ENCODE measurements at places on chromosomes 6 and 20.

DNA sequence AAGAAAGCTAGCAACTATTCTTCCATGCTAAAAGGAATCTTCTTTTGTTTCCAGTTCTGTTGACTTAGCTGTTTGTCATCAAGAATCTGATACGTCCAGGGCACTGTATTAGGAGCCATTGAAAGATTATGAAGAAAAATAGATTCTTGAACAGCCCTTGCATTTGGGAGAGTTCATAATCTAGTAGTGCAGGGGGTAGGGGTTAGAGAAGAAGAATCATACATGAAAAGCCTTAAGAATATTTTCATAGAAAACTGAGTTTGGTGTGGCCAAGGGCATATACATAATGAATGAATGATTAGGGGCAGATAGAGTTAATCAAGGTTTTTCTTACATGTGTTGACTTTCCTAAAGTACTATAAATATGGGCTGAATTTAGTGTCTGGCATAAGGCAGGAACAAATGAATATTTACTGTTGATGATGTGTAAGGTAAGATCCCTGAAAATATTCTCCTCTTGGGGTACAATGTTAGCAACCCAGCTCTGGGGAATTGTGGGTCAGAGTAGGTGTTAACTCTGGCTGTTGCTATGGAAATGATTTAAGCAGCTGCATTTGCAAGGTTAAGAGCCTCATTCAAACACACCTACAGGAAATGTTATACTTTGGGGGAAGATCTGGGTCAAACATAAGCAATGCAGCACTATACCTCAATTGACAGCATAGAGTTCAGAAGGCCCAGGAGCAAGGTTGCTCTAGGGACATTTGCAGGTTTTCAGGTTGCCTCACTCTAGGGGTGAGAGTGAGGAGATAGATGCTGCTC lies 667.3 kb upstream of the CITED2 start:
- peak; percentile 51 for DNase-seq

- no peak for DNase-seq
Observed at GRCh38 chr6:42704251-42704936, 18.0 kb downstream of the PRPH2 start.

DNA sequence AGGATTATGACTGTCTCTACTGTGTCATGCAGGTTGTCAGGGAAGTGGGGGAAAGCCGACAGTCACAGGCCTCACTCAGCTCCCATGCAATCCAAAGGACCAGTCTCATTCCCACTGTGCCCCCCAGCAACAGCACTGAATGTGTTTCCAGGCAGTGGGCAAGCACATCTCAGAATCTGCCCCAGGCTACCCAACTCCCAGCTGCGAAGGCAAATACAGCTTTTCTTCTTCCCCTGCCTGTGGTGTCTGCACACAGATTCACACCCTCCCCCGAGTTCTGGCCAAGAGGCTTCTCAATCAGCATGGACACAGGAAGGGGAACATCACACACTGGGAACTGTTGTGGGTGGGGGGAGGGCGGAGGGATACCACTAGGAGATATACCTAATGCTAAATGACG lies 75.3 kb downstream of the SNAP91 start:
- peak; percentile 61 for DNase-seq

- no peak for DNase-seq
Observed at GRCh38 chr20:13229538-13229937, 8.5 kb downstream of the ISM1 start.

DNA sequence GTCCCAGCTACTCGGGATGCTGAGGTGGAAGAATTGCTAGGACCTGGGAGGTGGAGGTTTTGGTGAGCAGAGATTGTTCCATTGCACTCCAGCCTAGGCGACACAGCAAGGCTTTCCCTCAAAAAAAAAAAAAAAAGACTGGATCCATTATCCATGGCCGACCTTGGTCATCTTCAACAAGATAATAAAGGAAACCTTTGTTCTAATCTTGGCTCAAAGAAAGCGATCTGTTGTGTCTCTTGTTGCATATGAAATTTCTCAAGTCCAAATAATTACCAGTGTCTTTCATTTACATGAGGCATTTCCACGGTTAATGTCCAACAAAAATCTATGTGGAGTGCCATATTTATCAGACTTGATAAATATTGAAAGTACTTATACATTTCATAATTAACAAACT lies 23.7 kb upstream of the KIF16B start:
- DNase-seq: no peak

- peak; percentile 17 for DNase-seq
Observed at GRCh38 chr20:31693987-31694661, 28.5 kb downstream of the BCL2L1 start.

GRCh38 chr6:7974938-7975763 lies 64.6 kb upstream of the TXNDC5 start:
- no peak for DNase-seq

GRCh38 chr20:55175081-55175480 lies 699.7 kb downstream of the DOK5 start:
- no peak for DNase-seq

DNA sequence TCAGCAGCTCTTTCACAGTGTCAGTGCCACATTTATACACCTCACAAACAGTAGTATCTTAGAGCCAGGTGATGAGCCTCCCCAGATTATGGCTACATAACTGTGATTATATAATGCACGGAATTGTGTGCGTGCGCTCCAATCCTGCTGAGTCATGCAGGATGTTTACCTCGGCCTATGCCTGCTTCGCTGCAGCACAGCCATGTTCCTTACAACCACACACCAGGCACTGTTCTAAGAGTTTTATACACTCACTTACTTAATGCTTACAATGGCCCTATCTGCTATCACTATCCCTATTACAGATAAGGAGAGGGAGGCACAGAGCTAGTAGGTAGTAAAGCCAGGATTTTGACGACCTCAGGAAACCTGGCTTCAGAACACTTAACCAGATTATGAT lies 7.3 kb downstream of the ZKSCAN3 start:
- no peak for DNase-seq

DNA sequence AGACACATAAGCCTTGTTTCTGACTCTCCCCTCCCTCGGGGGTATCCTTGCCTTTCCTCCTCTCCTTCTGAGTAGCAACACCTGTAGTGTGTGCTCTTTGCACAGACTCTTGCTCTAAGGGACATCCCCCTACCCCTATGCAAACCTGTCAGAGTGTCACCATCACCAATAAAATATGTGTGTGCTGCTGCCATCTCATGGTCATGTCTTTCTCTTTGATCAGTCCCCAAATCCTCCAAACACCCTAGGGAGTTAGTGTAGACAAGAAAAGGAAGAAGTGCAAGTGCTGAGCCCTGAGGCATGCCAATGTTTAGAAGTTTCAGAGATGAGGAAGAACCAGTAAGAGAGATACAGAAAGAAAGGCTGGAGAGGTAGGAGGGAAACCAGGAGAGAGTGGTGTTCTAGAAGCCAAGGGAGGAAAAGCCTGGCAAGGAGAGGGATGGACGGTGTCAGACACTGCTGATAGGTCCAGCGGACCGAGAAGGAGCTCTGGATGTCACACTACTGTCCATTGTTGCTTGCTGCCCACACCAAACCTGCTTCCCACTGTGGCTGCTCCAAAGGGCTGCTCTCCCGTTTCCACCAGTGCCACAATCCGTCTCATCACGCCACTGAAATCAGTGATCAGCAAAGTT lies 16.4 kb downstream of the TRMT6 start:
- no peak for DNase-seq

- no peak for DNase-seq
Observed at GRCh38 chr20:35626386-35627001, 10.9 kb downstream of the SPAG4 start.

DNA sequence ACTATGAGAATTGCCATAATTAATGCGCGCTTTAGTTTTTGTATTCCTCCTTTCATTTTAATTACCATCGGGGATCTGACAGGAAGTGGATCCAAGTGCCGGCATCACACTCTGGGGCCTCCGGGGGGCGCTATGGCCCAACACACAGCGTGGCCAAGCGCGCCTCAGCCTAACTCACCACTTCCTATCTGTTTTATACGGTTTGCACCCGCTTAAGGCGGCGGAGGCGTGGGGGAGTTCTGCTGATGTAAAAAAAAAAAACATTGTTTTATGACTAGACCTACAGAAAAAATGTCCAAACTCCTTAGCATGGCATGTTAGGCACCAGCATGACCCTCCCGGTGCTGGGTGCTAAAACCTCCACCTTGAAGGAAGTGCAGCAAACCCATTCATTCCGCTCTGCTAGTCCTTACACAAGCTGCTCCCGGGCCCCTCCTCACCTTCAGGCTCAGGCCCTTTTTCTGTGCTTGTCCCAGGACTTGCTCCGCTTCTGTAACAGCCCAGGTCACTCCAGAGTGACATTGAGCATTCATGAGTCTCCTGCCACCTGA lies 4.5 kb upstream of the EBF4 start:
- peak; percentile 64 for DNase-seq

DNA sequence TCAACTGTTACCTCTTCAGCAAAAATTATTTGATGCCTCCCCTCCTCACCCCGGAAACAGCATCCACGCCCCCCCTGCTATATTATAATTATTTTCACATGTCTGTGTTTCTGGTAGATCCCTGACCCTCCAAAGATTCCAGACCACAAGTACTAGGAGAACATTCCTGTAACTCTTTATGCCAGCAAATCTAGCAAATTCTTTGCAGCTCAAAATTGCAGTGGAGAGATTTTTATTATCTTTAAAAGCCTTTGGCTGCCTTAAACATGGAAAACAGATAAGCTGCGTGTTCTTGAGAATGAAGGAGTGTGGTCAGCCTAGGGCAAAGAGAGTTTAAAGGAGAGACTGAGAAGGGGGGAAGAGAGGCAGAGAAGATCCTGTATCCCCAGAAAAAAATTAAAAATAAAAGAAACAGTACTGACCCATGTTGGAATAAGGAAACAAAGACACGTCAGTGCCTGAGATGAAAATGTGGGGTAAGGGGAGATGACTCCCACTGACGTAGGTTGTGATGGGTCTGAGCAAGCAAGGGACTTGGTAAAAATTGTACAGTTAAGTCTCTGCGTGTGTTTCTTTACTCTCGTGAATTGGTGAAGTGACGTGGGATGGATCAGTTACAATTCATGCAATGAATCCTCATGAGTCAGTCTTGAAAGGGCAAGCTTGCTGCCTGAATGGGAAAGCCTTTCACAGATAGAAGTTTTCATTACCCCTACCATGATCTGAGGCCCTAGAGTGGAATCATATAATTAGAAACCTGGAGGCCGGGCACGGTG lies 8.3 kb downstream of the ID4 start:
- no peak for DNase-seq

- DNase-seq: no peak
Observed at GRCh38 chr6:157579467-157580031, 198.6 kb downstream of the ZDHHC14 start.

DNA sequence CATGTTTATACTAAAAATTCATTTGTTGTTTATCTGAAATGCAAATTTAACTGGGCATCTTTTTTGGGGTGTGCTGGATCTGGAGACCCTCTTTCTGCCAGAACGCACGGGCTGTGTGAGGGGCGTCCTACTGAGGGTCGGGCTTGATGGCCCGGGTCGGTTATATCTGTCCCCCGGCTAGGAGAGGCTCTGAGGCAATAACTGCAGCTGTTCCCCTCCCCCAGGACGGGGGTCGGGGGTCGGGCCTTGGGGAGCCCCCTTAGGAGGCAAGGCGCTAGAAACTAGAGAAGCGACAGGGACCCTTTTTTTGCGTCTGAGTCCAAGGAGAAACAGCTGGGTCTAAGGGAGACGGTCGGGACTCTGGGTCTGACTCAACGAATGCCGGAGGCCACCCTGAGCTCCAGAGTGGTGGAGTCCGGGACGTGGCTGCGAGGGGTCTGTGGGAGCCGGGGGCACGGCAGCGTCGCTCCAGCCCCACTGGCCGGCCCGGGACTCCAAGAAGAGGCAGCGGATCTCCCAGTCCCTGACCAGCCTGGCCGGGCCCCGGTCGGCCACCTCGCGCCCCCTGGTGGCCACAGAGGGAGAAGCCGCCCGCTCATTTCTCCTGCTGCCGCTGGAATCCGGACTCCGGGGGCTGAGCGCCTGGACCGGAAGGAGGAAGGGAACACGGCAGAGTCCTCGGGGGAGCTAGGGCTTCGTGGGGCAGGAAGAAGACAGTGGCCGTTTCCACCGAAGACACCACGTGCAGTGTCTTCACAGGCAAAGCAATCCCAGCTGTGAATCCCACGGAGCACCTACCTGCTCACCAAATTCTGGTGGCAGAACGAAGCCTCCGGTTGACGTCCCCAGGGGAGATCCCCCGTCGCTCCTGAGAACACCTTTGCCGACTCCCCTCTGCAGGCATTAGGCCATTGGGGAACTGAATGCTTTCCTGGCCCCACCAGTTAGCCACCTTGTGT lies 24.0 kb upstream of the SCML4 start:
- peak; percentile 70 for DNase-seq

DNA sequence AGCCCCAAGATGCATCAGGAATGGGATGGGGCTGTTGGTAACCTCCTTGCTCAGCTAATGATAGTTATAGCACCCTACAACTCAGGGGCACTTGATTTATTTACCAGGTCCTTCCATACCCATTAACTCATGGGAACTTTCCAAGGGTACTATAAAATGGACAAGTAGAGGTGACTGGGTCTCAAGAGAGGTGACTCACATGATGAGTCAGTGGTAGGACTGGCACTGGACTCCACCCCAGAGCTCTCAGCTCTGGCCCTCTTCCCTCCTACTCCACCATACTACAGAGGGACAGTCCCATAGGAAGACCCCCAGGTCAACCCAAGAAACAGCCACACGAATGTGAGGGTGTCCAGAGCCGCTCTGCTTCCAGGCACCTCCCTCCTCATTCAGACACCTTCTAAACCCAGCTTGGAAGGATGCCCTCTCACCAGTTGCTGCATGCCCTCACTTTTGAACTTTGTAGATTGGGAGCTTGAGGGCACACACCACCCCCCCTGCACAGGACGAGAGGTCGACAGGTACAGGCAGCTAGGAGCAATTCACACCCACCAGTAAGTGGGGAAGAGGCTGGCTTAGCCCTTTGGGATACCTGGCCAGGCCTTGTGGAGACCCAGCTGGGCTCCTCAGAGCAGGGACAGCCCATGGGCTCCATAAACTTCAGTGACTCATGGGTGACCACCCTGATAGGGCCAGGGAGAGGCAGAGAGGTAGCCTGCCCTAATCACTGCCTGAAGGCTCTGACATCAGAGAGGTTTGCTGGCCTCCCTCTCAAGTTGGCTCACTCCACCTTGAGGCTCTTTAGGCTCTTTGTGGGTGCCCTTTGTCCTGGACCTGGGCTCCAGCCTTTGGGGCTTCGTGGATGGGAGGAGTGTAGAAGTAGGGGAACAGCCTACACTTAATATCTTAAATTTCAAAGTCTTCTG lies 81.6 kb upstream of the MLN start:
- no peak for DNase-seq

- peak; percentile 57 for DNase-seq
Observed at GRCh38 chr20:10219452-10219791, 792 bp downstream of the SNAP25 start.

All from NCI-H1417 (cell line).